Bone marrow (tissue), 2 donors: ENCODE measurements at places on chromosomes 6 and 20.

DNA sequence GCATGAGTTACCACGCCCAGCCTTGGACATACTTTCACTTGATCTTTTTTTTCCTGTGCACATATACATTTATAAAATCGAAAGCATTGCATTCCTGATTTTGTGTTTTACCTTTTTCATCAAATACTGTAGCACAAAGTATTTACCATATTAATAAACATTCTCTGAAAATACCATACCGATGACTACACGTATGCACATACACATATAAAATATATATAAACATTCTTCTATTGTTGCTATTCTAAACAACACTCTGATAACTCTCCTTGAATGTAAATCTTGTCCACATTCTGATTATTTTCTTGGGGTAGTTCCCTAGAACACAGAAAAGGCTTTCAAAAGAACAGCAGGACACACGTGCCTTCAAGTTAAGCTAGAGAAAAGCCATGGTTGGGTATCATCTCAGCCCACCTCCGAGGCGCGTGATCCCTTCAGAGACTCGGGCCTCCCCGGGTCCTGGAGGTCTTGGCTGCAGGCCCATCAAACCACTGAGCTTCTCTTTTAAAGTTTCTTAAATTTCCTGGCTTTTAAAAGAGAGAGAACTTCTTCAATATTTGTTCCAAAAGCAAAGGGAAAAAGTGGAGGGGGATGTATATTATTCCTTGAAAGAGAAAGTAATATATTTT is 198.1 kb downstream of the MYLK4 start:
- DNase-seq = no peak

DNA sequence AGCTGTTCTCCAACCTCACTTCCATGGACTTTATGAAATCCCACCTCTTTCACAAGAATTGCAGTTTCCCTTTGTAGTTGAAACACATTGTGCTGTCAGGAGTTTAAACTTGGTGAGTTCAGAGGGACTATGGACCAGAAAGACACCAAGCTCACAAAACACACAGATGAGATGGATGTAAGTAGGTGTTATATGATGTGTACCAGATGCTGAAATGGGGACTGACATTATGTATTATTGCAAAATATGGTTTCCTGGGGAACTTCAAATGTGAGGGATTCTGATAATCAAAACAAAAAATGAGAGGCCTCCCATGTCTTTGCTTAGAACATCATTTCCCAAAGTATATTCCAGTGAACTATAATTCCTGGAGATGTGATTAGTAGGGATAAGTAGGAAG is 401.1 kb upstream of the ARID1B start:
- no peak for DNase-seq

GRCh38 chr6:43939281-43940070 is 169.5 kb downstream of the VEGFA start:
- DNase-seq = no peak

- DNase-seq = no peak
Observed at GRCh38 chr6:165930668-165931214, 236.9 kb downstream of the TBXT start.

- DNase-seq = no peak
Observed at GRCh38 chr6:105014954-105015353, 58.0 kb downstream of the LIN28B start.

DNA sequence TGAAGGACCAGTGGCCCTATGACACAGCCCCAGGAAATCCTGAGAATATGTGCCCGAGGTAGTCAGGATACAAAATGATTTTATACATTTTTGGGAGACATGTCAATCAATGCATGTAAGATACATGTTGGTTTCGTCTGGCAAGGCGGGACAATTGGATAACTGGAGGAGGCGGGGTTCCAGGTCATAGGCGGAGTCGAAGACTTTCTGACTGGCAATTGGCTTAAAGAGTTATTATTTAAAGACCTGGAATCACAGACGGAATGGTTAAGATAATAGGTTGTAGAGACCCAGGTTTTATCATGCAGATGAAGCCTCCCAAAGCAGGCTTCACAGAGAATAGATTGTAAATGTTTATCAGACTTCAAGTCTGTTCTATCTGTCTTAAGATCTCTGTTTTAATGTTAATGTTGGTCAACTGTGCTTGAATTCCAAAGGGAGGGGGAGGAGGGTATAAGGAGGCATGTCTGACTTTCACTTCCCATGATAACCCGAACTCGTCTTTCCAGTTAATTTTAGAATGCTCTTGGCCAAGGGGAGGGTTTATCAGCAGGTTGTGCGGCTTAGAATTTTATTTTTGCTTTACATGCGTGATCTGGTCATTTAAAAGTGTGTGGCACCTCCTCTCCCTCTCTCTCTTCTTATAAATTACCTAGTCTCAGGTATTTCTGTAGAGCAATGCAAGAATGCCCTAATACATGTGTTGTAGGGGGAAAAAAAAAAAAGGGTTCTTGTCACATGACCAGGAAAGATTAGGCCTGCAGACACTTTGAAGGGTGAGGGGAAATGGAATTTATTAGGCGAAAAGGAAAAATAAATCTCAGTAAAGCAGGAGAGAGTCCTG is 230.7 kb downstream of the NFATC2 start:
- DNase-seq = no peak

- DNase-seq = no peak
Observed at GRCh38 chr20:36881888-36882287, 6.0 kb downstream of the TLDC2 start.

DNA sequence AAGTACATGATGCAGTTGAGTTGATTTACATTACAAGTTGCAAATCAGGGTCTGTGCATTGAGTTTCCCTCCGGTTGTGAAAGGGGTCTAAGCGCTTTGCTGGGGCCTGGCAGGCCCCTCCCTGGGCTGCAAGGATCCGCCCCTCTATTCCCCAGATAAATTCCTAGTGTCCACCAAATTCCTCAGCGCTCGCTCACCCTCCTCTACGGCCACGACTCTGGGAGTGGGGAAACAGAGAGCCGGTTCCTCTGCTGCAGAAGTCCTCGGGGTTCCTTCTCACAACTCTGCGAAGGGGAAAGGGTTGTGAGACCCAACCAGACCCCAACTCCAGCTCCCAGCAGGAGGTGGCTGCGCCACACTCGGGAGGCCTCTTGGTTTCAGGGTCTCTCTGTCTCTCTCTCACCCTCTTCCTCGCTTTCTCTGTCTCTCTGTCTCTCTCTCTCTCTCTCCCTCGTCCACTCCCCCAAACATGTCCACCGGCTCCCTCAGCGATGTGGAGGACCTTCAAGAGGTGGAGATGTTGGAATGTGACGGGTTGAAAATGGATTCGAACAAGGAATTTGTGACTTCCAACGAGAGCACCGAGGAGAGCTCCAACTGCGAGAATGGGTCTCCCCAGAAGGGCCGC is at the start of gene TCF21:
TCF21 (plus strand) TSS at position 185 of the 628 bp plus-strand sequence; CDS start at position 470, 285 bp downstream.
- DNase-seq = no peak

GRCh38 chr20:56956534-56956933 is 309.9 kb downstream of the BMP7 start:
- no peak for DNase-seq

DNA sequence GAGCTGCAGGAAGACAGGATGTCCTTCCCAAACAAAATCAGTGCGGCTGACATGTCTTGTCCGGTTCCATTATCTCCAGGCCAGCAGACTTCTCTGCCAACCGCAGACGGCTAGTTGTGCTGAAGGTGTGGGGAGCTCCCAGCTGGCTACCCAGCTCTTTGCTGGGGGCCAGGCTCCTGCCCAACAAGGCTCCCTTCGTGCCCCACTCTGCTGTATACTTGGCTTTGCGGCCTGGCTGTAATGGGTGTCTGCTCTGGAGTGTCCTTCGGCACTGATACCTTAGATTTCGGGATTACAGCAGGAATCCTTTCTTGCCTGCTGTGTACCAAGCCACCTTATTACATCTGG is 48.7 kb upstream of the IRF4 start:
- no peak for DNase-seq

DNA sequence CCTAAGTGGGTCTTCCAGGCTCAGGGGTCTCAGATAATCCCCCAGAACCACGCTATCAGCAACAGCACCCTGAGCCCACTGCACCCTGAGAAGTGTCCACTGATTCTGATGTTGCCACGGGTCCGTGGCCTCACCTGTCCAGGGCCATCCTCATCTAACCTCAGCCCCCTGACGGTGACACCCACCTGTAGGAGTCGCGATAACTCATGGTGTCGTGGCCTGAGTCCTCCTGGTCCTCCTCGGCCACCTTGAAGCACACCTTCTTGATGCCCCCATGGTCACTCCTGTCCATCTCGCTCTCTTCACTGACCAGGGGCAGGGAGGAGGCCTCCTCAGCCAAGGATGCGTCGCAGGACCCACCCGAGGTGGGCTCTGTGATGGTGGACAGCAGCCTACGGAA is 182.1 kb downstream of the PREX1 start:
- no peak for DNase-seq

GRCh38 chr20:63893999-63894357 is 948 bp upstream of the DNAJC5 start:
- no peak for DNase-seq

GRCh38 chr6:125662296-125662695 is 87.1 kb upstream of the HEY2 start:
- DNase-seq = no peak

- no peak for DNase-seq
Observed at GRCh38 chr6:54308289-54308985, at the start of gene TINAG. TSS of gene TINAG (plus strand) at chr6:54308441. CDS start at chr6:54308551, 110 bp downstream.

DNA sequence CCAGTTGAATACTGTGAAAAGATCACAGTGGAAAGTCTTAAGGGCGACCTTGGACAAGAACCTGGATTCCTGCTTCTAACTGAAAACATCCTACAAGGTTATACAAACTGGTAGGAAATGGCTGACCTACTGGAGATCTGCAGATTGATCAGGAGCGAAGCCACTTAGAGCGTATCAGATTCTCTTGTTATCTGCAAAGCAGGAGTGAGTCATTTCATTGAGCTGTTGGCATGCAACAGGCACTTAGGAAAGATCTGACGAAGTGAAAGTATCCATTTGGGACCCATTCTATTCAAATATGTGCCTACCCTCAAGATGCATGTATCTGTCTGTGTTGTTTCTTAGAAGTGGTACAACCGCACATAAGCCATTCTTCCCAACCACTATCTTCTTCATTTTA is 131.2 kb upstream of the RIN2 start:
- DNase-seq = no peak

DNA sequence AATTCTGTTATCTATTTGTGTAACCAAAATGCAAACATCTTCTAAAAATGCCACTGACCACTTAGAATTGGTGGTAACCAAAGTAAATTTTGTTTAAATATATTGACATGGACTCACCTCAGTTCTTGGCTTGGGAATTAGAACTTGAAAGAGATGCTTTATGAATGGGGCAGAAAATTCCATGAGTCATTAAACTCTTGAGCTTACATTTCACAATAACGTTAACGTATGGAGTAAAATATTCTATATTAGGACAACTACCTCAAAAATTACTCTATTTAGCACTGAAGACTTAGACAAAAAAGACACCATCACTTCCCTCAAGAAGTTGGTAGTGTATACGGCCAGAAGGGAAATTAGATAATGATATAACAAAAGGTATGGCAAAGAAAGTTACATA is 752.2 kb upstream of the MARCKS start:
- DNase-seq = no peak
